Stimulated activated CD8-positive, alpha-beta memory T cell treated with anti-CD3 and anti-CD28 coated beads, Interleukin-4, amount 100 ng/mL, for 1 hour (primary cell): ENCODE measurements at places on chromosomes 7 and 10.

DNA sequence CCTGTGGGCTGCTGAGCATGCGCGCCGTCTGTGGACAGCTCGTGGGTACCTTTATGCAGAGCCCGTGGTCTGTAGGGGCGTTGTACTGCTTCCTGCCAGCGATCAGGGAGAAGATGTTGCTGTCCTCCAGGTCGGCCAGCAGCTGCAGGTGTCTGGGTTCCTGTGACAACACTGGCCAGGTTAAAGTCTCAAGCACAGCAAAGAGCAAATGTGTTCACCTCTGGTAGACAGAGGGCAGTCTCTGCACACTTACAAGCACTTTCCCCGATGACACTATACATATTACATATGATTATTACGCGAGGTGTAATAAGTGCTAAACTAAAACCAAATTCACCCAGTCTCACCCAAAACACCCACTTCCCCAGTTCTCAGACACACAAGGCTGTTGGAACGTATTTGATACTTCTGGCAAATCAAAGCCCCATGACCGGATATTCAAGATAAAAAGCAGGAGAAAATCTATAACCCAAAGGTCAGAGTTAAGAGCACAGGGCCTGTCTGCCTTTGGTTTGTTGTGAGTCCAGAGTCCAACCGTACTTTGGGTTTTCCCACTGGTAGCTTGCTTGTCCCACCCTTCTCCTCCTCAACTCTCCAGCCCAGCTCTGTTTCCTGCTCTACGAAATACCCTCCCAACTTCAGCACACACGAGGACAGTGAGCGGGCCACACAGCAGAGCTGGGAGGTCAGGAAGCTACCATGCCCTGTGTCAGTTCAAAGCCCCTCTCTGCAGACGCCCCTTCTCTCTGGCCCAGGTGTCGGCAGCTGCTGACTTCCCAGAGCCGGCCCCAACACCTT is 49.7 kb upstream of the DDC start:
- no peak for DNase-seq

- no peak for DNase-seq
These were observed 55.3 kb downstream of the INPP5A start for GRCh38 chr10:132592790-132593383.

DNA sequence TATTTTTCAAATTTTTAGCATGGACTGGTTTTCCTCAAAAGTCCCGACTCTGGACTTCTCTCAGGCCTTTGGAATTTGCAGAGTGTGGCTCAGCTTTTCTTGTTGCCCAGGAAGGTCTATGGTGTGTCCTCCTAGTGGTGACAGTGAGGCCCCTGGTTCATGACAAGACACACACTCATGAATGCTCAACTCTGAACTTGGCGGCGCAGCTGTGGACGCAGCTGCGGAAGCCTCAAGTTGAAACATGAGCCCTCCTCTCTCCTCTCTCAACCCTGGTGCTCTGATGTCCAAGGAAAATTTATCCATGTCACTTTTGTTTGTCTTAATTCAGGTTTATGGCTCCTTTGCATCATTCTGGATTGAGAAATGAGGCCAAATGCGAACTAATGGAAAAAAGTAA is 183.9 kb downstream of the HECW1 start:
- no peak for DNase-seq

DNA sequence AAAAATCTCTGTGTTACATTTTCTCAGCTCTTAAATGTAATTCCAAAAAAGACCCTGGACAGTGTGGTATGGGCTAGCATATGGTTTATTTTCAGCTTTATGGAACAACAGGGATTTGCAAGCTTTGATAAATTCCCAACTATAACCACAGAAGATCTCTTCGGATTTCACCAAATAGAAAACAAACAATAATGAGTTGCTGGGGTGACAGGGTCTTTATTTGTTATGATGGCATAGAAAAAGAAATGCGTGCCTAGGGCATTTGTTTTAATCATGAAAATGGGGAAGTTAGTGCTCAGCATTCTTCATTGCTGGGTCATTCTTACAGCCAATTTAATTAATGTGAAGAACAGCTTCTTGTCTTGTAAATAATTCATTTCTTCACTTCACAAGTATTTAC is 139.0 kb downstream of the LRRN3 start:
- no peak for DNase-seq

DNA sequence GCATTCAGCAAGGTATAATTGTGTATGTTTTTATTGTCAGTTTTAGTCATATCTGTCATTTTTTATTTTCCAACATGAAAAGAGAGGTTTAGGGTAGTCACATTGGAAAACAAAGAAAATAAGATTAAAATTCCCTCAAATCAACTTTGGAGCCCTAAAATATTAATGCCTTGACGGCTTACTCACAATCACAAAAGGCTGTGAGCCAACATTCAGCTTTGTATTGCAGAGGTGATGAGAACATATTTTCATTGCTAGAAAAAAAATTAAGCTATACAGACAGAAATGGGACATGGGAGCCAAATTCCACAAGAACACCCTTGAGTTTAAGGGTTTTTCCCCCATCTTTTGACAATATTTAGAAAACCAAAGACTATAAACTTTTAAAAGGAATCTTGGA is 30.2 kb downstream of the CALD1 start:
- DNase-seq, result no peak

DNA sequence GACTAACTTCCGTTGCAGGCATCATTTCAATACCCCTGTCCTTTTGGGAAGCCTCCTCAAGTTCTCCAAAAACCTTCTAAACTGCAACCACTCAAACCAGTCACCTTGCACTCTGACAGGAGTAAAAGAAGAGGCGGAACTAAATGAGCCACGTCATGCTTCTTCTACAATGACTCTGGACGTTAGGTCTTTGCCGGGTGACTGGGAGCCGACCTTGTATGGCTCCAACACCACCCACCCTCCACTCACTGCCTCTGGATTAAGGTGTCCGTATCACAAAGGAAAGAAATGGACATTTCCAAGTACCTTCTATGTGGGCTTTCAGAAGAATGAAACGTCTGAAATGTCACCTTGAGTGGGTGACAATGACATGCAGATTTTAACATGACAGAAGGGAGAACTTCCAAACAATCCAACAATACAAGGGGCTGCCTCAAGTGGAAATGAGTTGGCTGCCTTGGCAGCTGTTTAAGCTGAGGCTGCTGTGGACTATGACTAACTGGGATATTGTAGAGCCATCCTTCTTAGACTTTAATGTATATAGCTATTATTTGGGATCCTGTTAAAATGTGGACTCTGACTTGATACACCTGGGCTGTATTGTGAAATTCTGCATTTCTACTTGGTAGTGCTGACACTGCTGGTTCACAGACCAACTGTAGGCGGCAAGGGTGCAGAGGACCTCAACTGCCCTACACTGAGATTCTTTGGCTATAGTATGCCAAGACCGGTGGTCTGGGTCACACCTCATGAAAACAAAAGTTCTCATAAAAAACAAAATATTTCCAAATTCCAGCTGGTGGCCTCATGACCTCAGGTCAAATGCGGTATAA is 33.8 kb upstream of the PDLIM1 start:
- no peak for DNase-seq

GRCh38 chr10:71582506-71583475 is 136.8 kb downstream of the C10orf105 start:
- no peak for DNase-seq

GRCh38 chr7:25665374-25665773 is 437.1 kb upstream of the NPVF start:
- no peak for DNase-seq

GRCh38 chr10:14062528-14063260 is 268.0 kb downstream of the FRMD4A start:
- DNase-seq, result no peak

DNA sequence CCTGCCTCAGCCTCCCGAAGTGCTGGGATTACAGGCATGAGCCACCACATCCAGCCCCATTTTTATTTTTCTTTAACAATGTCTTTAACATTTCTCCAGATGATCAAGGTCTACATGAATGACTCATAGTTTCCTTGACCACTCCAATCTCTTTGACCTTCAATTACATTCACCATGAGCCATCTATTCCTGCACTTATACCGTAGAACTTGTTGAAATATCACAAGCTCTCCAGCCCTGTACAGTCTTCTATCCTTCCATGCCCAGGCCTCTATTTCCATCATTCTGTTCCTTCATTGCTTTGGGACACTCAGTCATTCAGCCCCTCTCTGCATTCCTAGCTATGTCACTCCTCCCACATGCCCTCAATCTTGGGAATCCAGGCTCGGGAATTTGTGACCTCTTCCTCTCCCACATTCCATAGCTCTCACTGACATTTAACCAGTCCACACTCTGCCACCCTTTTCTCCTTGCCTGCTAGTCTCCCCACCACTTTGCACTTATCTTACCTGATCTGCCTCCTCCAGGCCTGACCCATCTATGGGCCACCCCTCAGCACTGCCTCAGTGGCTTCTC is 151.8 kb upstream of the STK17A start:
- no peak for DNase-seq

DNA sequence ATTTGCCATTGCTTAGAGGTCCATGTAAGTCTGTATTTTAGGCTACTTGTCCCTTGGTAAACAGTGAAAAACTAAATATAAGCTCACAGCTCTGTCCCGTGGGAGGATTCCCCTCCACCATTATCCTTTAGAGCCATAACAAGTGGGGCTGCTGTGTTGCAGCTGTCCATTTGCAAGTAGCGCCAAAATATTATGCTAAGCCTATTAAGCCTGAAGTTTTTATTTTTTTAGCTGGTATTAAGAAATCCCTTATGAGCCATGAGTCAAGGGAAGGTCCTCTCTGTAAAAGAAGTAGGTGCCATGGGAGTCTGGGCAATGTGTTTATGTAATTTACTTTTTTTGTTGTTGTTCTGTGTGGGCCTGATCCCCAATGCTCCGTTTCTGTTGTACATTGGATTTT is 183.9 kb downstream of the THSD7A start:
- DNase-seq, result no peak

DNA sequence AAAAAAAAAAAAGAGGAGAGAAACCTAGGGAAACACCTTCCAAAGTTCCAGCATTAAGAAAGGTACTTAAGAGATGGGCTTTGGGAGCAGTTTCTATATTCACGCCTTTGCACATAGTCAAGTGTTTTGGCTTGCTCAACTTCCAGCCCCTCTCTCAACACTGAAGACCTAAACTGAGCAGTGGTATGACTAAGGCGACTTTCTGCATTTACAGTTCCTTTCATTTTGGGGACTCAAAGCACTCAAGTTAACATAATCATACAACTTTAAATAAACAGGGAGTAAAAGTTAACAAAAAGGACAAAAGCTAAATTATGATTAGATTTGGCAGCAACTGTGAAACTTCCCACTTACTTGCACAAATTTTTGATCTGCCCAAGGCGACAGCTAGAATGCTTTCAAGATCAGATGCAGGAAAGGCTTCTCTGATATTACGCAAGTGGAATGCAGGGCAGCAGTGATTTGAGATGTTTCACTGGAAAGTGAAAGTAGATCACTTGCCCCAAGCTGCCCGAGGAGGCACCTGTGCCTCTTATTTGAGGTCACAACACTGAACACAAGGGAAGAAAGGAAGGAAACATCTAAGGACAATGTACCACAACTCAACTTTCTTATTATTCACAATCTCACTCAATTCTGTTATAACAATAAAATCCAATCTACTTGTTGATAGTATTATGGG is 199.5 kb downstream of the SKAP2 start:
- no peak for DNase-seq

DNA sequence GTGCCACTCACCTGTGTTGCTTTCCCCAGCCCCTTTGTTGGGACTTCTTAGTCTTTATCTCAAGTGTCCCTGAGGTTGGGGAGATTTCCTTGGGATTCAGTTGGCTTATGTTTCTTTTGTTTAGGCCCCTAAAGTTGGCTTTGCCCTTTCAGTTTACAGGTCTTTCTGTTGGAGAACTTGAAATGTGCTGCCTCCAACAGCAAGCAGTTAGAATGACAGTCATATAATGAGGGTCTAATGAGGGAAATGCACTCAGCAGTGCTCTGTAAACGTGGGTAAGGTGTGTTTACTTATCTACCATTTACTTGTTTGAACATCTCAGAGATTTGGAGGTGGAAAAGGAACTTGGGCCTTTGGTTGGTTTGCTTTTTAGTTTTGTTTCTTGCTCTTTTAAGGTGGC is 191.4 kb upstream of the STK17A start:
- no peak for DNase-seq

DNA sequence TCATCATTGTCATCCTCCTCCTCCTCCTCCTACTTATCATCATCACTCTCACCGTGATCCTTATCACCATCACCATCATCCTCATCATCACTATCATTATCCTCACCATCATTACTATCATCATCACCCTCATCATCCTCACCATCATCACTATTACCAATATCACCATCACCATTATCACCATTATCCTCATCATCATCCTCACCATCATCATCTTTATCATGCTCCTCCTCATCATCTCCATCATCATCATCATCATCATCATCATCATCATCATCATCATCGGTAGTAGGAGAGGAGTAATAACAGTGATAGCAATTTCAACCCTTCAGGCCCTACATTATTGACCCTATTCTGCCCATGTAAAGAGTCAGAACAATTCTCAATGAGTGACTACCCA is 345.9 kb upstream of the ZNF32 start:
- DNase-seq, result no peak

GRCh38 chr7:109111086-109111485 is 541.4 kb downstream of the DNAJB9 start:
- no peak for DNase-seq

GRCh38 chr10:112807013-112807412 is 143.0 kb upstream of the TCF7L2 start:
- no peak for DNase-seq

DNA sequence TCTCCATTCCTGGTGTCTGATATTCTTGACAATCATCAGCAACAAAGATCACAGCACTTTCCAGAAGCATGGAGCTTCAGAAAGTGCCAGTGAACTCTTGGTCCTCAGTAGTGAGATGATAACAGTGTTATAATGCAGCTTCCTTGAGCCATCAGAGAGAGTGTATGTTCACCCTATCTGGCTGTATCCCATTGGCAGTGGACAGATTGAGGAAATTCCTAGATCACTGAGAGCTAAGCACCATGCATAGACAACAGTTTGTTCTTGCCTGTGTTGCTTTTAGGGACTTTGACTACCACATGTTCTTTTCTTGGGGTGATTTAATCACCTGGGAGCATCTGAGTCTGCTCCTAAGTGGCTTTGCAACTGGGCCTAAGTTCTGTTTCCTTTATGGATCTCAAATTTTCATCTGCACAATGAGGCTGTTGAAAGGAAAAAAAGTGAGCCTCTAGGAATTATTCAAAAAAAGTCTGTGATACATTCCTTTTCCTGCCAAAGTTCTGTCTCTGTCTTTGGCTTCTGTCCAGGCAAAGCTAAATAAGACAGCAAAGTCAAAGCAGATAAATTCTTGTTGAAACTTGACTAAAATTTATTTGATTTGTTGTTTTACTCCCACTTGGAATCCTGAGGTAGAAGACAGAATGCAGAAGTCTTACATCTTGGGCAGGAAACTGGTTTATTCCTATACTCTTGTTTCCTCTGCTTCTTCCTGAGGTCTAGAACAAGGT is 14.5 kb upstream of the ZNF282 start:
- no peak for DNase-seq

- DNase-seq, result no peak
These were observed 620.6 kb upstream of the ANKRD30A start for GRCh38 chr10:36504758-36505157.
